ENCODE measurements at places on chromosomes 4 and X.

DNA sequence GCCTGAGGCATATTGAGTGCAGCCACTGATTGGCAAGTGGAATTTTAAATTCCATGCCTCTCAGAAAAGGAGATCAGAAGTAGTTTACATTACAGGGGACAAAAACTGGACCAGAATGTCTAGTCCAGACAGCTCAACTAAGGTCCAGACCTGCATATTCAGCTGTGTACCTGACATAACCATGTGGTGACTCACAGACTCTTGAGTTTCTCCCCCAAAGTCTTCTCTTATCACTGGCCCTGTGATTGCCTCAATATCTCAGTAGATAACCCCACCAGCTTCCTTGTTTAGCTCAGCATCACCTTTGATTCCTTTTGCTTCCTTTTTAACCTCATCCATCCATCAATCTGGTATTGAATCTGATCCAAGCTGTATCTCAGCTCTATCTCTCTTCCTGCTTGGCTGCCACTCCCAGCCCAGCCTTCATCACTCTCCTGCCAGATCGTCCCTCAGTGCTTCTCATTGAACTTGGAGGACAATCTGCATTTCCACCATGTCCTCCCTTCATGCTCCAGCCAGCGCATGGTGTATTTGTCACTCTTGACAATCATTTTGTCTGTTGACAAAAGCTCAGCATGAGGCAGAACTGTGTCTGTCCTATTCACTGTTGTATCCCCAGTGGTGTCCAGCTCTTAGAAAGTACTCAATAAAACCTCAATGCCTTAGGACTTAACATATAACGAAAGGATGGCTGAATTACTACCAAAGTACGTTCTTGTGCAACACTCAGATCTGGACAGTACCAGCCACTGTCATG is 27.8 kb upstream of the SLC2A9 start:
- peak; percentile 12 for DNase-seq

DNA sequence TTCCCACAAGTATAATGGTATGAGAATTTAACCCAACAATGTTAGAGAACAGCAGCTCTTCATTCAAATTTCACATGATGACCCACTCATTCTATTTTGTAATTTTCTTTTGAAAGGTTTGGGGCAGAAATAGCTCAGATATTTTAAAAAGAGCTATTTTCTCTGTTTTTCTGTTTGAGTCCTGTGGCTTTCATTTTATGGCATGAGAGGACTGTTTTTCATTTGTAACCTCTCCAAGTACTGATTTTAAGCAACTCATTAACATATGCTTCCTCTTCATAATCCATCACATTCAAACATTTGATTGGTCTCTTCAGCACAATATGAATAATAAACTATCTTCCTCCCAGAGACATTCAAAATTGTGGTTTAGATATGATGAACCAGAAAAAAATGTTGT is 129.0 kb upstream of the TEX13A start:
- no peak for DNase-seq

DNA sequence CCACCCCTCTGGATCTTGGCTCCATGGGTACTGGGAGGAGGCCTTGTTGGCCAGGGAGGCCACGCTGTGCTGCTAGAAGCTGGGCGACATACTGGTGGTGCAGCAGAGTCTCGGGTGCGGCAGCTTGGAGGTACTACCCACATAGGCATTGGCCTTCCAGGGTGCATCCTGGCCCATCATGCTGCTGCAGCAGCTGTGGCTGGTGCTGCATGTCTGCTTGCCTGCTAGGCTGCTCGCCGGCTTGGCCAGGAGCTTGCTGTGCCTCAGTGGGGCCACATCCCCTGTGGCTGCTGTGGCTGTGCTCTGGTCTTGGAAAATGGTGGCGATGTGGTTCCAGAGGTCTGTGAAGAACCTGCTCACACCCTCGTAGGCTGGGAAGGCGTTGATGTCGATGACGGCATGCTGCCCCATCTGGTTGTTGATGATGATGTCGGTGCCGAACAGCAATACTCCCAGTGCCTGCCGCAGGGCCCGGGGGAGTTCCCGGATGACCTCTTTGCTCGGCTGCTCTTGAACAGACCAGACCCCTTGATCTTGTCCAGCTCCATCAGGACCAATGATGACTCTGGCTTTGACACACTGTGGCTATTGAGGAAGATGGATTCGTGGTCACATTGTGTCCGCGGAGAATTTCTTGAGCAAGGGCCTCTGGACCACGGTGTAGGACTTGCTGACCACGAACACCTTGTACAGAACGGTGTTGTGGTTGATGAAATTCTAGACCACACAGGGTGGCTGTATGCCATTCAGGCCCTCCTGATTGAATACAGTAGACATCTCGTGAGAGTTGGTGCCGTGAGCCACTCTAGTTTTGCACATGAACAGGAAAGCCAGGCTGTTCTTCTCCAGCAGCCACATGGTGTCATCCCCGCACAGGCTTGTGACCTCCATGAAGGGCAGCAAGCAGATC is 11.8 kb downstream of the RBM10 start:
- DNase-seq = no peak

DNA sequence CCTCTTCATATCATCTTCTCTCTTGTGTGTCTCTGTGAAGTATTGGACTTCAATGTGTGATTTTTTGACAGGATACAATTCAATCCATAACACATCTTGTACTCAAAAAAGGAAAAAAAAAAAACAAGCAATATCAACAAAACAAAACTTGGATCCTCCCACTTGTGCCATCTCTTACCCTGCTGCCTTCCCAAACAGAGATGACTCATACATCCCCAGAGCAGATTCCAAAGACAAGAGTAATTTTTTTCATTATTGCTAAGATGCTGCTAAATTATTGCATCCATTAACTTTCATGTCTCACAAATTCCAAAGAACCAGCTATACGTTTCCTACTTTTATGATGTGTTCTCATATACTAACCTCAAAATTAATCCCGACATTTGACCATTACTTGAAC is 479.2 kb downstream of the GBA3 start:
- DNase-seq = no peak

DNA sequence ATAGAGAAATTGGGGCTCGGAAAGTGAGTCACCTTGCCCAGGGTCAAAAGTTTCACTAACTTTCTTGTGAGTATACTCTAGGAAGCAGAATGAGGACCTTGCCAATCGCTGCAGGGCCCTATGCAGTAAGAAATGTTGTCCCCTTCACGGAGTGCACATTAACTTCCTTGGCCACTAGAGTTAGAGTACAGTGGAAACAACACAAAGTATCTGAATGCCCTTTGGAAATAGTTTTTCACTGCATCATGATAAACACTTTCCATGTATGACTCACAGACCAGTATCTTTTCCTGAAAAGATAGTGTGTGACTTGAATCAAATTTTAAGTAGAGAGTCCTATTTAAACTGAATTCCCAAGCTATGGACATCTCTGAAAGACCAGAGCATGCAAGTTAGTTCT is 45.5 kb upstream of the STK26 start:
- no peak for DNase-seq

GRCh38 chr4:98652996-98653395 is 5.4 kb downstream of the TSPAN5 start:
- DNase-seq = no peak

- DNase-seq = no peak
These were observed 654.6 kb downstream of the RAPGEF2 start for GRCh38 chr4:159757499-159757898.

- DNase-seq = no peak
These were observed 47.0 kb downstream of the FGFRL1 start for GRCh38 chr4:1058198-1058996.

GRCh38 chrX:100636321-100636991 is at the start of gene TSPAN6:
TSS of gene TSPAN6 (minus strand) at chrX:100636806. CDS start at chrX:100636694, 112 bp downstream.
- DNase-seq = peak; percentile 81

DNA sequence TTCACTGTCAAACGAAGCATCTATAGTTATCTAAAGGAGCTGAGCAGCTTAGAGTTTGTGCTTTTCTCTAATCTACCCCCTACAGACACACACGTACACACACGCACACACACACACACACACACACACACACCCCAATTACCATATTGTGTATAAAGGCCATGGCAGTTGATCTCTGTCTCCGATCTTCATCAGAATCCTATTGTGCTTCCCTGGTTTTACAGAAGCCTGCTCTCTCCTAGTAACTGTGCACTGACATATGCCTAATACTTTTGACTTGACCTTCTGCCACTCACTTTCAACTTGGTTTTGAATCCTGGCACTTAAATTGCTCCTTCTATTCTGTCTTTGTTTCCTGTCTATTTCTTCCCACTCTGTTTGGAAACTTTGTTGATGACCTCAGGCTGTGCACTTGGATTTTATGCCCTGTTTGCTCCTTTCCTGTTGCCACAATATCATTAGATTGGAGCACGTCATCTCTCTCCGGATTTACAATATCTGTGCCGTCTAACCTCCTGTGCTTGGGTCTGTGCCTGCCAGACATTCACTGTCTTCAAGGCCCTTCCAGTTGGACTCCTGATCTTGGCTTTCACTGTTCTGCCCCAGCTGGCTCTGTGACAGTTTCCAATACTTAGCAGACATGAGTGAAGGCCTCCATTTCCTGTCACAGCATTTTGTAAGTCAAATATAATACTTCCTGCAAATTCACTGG is 928.1 kb downstream of the FAT4 start:
- no peak for DNase-seq

- peak; percentile 6 for DNase-seq
These were observed 548 bp downstream of the TMEM164 start for GRCh38 chrX:110003167-110004156.

All from LoVo (cell line).